ENCODE measurements at places on chromosomes 3 and 15.

DNA sequence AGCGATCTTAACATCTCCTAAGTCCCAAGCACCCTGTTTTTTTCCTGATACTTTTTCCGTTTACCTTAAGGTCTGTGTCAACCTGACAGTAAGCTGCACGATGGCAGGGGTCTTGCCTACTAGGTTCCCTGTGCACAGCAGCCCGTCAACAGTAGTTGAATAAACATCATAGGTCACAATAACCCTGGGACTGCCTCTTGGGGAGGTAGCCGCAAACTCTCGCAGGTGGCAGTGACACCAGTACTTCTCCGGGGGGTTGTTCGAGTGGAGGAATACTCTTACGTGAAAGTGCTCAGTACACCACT, 365 bp upstream of the PDCD6IP start:
- no peak for DNase-seq

GRCh38 chr3:16186086-16186485, 11.6 kb downstream of the GALNT15 start:
- no peak for DNase-seq

DNA sequence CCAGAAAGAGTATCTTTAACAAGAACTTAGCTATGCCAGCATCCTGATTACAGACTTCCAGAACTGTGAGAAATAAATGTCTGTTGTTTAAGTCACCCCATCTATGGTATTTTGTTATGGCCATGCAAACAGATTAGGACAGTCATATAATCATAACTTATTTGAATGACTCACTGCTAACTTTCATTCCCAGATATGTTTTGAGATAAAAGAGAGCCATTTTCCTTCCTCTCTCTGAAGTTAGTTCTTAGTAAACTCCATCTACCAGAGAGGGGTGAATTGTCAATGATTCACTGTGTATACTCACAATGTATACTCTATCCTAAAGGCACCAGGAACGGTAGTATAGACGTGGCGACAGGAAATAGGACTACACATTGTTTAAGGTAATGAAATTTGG, 179.4 kb upstream of the DPH6 start:
- DNase-seq = no peak

DNA sequence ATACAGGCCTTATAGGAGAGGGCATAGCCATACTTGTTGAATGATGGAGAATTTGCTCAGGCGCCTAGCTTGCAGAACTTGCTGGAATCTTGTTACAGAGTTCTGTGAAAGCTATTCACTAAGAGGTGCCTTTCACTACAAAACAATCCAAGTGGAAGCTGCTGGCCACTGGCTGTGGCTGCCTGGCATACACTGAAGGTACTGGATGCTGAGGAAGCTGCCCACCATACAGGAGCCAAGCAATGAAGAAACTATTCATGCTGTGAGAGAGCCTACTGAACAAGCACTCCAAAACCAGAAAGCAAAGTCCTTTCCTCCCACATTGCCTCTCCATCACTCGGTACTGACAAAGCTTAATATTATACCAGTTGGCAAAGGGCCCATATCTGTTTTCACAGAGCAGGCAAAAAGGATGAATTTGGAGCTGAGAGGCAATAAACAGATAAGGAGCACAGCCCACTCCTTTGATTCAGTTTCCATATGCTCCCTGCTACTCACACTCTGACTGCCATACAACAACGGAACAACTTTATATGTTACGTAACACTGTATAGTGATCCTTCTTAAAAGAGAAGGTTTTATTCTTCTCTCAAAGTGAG, 192.6 kb upstream of the ALCAM start:
- DNase-seq = no peak

DNA sequence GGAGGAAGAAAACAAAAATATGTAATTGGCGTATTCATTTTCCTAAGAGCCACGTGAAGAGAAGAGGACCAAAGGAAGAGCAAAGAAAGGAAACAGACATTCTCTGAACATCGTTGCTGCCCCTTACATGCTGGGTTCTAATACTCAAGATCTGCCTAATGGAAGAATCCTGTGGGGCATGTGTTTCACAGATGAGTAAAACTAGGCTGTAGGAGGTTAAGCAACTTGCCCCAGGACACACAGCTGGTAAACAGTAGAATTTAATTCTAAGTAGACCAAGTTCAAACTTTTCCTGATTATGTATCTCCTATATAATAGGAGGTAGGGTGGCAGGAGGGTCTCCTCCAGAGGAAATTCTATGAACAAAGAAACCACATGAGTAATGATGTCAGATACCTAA, 106.1 kb upstream of the TNFAIP8L3 start:
- no peak for DNase-seq

DNA sequence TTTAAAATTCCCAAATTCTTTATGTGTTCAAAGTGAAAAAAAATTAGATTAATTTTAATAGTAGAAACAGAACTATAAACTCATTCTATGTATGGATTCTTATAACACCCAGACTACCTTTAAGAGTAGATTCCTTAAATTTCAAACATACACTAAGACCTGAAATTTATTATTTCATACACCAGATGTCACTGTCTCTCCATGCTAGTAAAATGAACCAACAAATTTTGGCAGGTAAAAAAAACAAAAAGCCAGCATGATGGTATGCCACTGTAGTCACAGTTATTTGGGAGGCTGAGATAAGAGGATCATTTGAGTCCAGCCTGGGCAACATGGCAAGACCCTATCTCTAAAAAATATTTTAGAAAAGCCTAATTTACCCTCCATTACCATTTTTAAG, 461.3 kb upstream of the NAALADL2 start:
- DNase-seq = peak; percentile 56

DNA sequence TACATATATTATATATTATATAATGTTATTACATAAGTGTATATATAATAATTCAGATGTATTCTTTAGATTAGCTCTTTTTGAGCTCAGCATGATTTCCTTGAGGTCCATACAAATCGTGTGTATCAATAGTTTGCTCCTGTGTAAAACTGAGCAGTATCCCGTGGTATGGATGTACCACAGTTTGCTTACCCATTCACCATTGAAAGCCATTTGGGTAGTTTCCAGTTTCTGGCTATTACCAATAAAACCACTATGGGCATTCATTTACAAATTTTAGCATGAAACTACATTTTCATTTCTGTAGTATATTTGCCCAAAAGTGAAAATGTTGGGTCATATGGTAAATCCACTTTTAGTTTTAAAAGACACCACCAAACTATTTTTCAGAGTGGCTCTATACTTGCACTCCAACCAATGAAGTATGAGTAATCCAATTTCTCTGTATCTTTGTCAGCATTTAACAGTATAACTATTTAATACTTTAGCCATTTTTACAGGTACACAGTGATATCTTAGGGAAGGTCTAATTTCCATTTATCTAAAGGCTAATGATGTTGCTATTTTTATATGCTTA, 1361.4 kb upstream of the GBE1 start:
- no peak for DNase-seq

DNA sequence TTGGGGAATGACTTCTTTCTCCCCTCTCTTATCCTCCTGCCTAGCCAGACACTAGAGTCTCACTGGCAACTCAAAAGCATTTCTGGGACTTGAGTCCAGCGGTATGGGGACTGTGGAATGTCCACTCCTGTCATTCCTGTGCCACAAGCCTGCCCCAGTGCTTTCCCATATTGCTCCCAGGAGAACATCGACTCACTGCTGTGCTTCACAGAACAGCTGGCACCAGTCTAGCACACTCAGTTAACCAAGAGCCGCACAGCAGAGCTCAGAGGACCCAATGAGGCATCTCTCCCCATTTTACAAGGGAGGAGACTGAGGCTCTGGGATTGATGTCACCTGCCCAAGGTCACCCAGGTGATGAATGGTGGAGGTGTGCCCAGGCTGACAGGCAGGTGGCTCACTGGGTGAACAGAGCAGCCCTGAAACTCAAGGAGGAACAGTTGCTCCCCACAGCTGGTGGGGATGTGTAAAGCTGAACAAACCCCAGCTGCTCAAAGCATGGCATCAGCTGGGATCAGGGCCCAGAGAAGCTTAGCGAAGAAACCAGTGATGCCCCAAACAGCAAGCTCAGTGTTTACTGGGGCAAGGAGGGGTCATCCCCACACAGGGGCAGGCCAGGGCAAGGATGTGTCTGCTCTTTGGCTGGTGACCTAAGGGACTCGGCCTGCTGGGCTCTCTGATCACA, 35.4 kb upstream of the DUSP7 start:
- DNase-seq = no peak

GRCh38 chr15:86849136-86849535, 769.5 kb downstream of the AGBL1 start:
- no peak for DNase-seq

GRCh38 chr3:37489355-37489754, 315.0 kb upstream of the LRRFIP2 start:
- peak; percentile 14 for DNase-seq

- DNase-seq = no peak
Observed at GRCh38 chr15:49040151-49040550, 6.1 kb downstream of the SECISBP2L start.

DNA sequence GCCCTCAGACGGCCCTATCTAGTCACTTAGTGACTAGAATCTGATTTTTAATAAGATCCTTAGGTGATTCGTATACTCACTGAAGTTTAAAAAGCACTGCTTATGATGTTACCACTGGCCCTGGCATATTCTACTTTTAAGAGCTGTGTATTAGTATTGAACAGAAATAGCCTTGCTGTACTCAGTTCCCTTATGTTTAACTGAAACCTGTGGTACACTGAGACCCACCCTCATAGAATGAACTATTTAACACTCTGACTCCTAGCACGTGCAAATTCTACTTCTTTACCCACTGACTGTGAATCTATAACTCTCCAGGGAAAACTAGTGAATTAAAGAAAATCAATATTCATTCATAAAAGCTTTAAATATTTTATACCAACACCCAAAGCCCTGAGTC, 108.9 kb downstream of the CCNL1 start:
- DNase-seq = no peak

DNA sequence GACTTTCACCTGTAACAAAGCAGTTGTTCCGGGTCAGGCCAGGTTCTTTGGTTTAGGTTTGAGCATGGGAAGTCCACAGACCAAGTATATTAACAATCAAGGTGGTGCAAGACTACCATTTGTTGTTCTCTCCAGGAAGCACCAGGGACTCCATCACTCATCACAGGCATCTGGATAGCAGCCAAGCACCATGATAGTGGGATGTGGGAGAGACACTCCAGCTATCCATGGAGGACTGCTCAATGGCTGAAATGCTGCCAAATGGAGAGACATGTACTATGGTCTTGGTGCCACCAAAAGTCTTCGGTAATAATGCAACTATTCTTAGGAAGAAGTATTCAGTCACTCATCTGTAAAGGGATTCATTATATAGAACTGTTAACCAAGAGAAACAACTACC, 143.0 kb downstream of the TNIK start:
- no peak for DNase-seq

DNA sequence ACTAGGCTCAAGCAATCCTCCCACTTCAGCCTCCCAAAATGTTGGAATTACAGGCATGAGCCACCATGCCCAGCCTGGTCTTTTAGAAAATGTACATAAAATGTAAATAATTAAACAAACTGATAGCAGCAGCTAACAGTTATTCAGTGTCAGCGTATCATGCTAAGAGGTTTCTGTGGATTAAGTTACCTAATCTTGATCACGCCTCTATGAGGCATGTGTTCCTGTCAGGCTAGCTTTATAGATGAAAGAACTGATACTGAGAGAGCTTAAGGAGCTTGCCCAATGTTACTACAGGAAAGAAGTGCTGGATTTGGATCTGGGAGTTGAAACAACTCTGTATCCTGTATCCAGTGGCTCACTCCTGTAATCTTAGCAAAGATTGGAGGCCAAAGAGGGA, 11.2 kb upstream of the MST1R start:
- peak; percentile 12 for DNase-seq

GRCh38 chr3:40691452-40691861, 166.7 kb downstream of the ZNF621 start:
- peak; percentile 42 for DNase-seq

DNA sequence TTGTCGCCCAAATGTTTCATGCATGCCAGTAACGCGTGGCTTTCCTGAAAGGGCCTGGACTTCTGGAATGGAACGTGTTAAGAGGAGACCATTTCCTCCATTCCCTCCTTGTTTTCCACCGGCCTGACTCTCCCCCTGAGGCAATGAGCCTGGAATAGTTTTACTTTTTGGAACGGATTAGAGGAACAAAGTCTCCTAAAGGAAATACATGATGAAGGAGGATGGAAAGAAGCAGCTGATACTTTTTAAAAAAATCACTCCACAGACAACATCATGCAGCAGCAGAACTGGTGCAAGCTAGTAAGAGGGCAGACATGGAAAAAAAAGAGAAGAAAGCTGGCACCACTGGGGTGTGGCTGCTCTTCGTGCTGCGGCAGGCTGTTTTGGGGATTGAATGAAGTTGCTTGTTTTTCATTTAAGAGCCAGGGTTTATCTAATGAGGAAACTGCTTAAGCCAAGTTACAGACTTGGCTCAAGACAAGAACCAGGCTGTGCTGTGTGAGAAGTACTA, 3.6 kb upstream of the KBTBD12 start:
- peak; percentile 63 for DNase-seq

GRCh38 chr15:39616731-39617455, 36.0 kb downstream of the THBS1 start:
- no peak for DNase-seq

GRCh38 chr15:88655800-88656488, 17.1 kb downstream of the ISG20 start:
- no peak for DNase-seq

- no peak for DNase-seq
Observed at GRCh38 chr3:169847896-169848295, 21.8 kb downstream of the LRRC31 start.

- DNase-seq = no peak
Observed at GRCh38 chr3:163521261-163521660, 1557.0 kb downstream of the SI start.

DNA sequence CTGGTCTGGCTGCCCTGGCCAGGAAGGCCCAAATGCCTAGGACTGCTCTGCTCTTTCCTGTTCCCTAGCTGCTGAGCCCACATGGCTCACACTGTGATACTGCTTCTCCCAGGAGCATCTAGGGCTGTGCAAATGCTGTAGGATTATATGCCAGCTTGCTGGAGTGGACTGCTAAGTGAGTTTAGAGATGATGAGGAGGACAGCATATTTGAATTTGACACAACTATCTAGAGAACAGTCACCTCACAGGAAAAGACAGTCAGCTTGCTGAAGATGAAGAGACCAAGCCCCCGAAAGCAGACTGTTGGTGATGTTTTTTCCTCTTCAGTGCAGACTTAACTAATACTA, 39.2 kb downstream of the CLEC3B start:
- DNase-seq = no peak

- DNase-seq = no peak
Observed at GRCh38 chr15:66943456-66944095, 121.8 kb upstream of the SMAD3 start.

- no peak for DNase-seq
Observed at GRCh38 chr3:81545572-81545971, 215.9 kb downstream of the GBE1 start.

- no peak for DNase-seq
Observed at GRCh38 chr3:130948001-130948773, 54.3 kb downstream of the ATP2C1 start.

DNA sequence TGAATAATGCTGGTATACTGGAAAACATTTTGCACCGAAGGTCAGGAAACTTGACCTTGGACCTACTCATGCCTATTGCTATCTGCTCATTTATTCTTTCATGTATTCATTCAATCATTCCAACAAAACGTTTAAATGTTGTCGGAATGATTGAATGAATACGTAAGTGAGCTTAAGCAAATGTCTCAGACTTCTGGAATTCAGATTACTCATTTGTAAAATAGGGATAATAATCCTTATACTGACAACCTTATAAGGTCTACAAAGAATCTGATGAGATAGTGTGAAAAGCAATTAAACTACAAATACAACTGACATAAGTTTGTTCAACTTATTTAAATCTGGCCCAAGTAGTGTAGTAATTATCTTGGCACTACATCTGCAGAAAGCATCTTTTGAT, 288.7 kb downstream of the WDR72 start:
- no peak for DNase-seq

- no peak for DNase-seq
Observed at GRCh38 chr15:35351059-35351458, 194.9 kb downstream of the DPH6 start.

Data from inflammatory macrophage (primary cell).